Suppressor macrophage (primary cell): ENCODE measurements at places on chromosomes 16 and 17.

DNA sequence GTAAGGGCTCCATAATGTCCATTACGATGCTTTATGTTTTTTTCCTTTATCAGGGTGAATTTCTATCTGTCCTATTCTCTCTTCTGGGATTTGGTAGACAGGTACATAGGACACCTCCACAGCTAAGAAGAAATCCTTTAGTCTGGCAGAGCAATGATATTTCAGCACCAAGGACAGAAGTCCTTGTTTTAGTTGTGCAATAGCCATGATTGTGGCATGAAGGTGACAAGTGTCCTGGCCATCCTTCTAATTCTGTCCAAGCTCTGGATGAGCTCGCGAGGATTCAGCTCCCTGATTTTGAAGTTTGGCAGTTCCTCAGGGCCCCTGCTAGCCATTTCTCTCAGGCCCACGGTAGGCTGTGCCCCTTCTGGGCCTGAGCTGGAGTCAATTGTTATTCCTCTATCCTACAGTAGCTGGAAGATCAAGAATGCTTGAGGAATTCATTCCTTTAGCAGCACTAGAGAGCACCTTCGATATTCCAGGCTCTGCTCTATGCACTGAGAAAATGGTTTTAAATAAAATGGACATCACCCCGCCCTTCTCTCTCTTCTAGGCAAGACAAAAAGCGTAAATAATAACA, 320.8 kb downstream of the XYLT1 start:
- DNase-seq = peak; percentile 54

DNA sequence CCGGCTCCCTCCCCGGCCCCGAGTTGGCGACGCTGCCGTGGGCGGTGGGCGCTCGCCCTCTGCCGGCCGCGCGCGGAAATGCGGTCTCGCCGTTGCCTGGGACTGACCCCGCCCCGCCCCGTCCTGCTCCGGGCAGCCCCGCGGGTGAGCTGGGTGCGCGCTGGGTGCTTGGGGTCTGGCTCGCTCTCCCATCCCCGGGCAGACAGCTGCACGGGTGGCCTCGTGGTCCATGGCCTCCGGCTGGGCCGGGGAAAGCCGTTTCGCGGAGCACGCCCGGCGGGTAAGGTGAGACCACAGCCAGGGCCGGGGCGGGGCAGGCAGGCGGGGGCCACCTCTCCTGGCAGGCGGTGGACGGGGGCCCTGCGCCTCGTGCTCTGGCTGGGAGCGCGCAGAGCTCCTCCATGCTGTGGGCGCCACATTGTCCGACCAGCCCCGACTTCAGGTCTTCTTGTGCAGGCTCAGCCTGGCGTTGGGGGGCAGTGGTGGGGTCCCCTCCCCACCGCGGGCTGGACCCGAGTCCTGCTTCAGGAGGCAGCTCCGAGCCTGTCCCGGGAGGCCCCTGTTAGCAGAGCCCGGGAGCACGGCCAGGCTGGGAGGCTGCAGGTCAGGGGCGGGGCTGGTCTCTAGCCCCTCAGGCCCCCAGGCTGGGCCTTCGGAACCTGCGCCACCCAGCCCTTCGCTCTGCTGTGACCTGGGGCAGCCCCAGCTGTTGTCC, 7.0 kb upstream of the C1QTNF8 start:
- peak; percentile 71 for DNase-seq

DNA sequence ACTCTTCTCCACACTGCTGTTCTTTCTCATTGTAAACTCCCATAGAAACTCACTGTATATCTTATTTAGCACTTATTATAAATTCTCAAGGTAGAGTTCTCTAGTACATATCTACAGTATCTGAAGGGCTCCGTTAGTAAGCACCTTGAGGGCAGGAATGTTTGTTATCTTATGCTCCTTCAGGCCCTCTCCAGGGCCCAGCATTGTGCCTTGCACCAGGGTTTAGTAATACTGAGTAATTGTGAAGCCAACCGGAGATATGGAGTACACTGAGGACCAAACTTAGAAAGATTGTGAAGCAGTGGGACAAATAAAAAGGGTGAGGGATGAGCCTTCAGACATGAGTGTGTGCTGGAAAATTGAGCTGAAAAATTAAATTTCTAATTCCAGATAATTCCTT, 26.4 kb downstream of the RNF43 start:
- no peak for DNase-seq

- DNase-seq = no peak
Measured at GRCh38 chr16:76940251-76940650, 250.7 kb upstream of the MON1B start.

DNA sequence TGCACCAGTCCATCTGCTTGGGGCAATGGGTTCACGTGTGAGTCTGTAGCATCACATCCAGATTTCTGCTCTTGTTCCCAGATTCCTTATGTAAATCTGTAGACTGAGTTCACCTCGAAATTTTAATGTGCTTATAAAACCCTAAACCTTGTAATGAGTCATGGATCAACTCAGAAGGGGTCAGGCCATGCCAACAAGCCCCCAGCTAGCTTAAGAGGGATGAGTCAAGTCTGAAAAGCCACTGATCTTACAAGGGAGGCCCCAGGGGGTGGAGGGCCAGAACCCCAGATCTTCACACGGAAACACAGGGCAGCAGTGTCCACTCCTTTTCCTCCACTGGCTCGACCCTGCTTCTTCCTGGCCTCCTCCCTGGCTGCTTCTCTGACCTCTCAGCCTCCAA, 399.1 kb upstream of the CDH5 start:
- no peak for DNase-seq

GRCh38 chr17:22461460-22462145, 769.3 kb downstream of the KCNJ18 start:
- no peak for DNase-seq
